ENCODE measurements at places on chromosomes 2 and 18. TPM values are rescaled to one million over a fixed set of nuclear protein-coding genes. Genes with fewer than 3 reads are reported as not detected.

DNA sequence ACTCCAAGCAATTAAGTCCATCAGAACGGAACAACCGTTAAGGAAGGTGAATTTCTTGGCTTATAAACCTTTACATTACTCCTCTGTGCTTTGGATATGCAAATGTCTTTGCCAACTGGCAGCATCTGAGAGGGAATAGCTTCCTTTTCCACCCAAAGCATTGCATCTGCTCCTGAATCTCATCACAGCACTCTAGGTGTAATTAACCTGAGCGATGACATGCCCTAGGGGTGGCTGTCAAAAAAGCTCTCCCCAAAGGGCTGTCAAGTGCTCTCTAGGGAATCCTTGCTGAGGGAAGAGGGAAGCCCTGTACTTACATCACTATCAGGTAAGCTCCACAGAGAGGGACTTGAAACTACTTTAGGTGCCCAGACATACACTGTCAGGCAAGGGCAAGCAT is 5.5 kb upstream of the SMARCAL1 start:
- H3K4me1 ChIP-seq: peaks cover 3% of the 10 kb centered on the region
- H3K27ac ChIP-seq: no peak overlapping the region
- DNase-seq: no peak
- H3K4me3 ChIP-seq: no peak overlapping the region
- peaks cover 8% of the 10 kb centered on the region for H3K27me3 ChIP-seq

- no peaks in the 10 kb centered on the region for H3K36me3 ChIP-seq
- H3K27ac ChIP-seq: no peak overlapping the region
- no peaks in the 10 kb centered on the region for H3K4me1 ChIP-seq
- no peak for DNase-seq
- no peak overlapping the region for H3K4me3 ChIP-seq
Observed at GRCh38 chr18:38007676-38008330, 442.2 kb upstream of the CELF4 start.

The TMEM247 gene
- total RNA-seq: not detected

DNA sequence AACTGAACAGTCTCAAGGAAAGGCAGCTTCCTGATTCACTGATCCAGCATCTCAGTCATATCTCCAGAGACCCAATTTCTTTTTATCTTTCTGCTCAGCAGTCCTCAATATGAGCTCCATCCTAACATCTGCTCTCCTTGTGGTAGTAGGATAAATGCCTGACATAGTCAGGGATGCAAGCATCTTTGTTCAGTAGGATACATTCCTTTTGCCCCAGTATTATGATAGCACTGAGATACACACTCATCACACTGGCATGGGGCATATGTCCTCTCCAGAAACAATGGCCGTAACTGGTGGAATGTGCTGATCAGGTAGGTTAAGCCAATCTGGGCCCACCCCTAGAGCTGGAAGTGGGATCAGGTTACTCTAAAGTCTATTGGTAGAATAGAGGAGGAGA is 207.2 kb downstream of the ETAA1 start:
- H3K27me3 ChIP-seq: no peaks in the 10 kb centered on the region
- no peaks in the 10 kb centered on the region for H3K36me3 ChIP-seq
- DNase-seq: no peak
- no peaks in the 10 kb centered on the region for H3K4me1 ChIP-seq
- no peak overlapping the region for H3K27ac ChIP-seq

DNA sequence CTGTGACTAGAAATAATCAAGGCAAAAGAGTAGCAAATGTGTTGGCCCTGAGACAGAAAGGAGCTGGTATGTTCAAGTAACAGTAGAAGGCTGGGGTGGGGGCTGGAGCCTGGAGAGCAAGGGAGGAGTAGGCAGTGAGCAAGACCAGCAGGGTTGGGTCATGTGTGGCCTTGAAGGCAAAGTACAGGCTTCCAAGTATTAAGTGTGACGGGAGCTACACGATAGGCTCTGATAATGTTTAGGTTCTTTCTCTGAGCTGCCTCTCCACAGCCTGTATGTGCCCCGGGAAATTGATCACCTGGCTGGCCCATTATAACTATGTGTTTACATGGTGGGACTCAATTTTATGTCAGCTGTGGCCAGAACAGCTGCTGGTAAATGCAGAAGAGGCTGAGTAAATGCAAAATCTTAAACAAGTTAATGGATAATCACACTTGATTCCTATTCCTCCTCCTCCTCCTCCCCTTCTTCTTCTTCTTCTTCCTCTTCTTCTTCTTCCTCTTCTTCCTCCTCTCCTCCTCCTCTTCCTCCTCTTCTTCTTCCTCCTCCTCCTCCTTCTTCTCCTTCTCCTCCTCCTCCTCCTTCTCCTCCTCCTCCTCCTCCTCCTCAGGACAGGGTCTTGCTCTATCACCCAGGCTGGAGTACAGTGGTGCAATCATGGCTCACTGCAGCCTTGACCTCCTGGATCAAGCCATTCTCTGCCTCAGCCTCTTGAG is 9.3 kb downstream of the IL1F10 start:
- DNase-seq: no peak
- H3K27ac ChIP-seq: no peak overlapping the region
- no peaks in the 10 kb centered on the region for H3K4me1 ChIP-seq
- no peaks in the 10 kb centered on the region for H3K36me3 ChIP-seq
- no peak overlapping the region for H3K4me3 ChIP-seq

Measured in activated T-helper 1 cell treated with anti-CD3 and anti-CD28 coated beads, Interleukin-12 subunit alpha, Interleukin-12 subunit beta, Interleukin-2, Interleukin-4 antibody, amounts not matched to agents 30 ng/mL and 10 ng/mL and 1 ng/mL, durations not matched to agents 14 hours and 24 hours and 36 hours (primary cell).